ELR (cell line): ENCODE measurements at places on chromosomes 3 and 15.

- DNase-seq, result peak; percentile 11
These were observed 77.9 kb upstream of the IGSF10 start for GRCh38 chr3:151538456-151539393.

- no peak for DNase-seq
These were observed 350.8 kb upstream of the C2CD4B start for GRCh38 chr15:62515696-62516395.

- DNase-seq, result peak; percentile 39
These were observed 41.2 kb downstream of the CEP63 start for GRCh38 chr3:134527037-134527436.

GRCh38 chr15:64600794-64601193 lies 140.4 kb downstream of the ZNF609 start:
- no peak for DNase-seq

DNA sequence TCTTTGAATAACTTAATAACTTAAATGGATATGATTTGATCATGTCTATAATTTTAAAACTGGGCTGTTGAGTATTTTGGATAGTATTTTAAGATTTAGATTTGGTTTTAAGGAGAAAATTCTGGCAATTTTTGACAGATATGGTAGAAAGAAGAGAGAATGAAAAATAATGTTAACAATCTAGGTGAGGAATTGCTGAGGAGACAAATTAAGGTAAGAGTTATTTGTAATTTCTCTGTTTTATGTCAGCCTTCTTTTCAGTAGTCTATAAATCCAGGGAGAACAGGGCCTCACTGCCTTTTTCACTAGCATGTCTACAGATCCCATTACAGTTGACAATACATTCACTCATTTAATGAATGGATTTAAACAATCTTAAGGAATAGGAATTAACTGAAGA lies 144.7 kb downstream of the SERPINI1 start:
- no peak for DNase-seq

DNA sequence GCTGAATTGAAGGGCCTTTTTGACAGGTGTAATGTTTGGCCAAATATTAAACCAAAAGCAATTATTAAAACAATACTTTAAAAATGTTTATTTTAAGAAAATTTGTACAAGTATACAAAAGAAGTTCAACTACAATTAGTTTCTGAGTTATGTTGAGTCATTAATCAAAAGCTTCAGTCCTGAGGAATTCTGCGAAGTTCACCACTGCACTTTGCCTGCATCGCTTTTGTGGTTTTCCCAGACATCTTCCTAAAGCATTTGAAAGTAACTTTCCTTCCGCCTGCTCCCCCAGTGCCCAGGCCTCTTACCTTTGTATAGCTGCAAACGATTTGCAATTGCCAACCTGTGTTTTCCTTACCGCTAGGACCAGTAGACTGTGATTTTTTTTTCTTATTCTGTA lies 69.5 kb downstream of the KCNAB1 start:
- DNase-seq, result peak; percentile 28

DNA sequence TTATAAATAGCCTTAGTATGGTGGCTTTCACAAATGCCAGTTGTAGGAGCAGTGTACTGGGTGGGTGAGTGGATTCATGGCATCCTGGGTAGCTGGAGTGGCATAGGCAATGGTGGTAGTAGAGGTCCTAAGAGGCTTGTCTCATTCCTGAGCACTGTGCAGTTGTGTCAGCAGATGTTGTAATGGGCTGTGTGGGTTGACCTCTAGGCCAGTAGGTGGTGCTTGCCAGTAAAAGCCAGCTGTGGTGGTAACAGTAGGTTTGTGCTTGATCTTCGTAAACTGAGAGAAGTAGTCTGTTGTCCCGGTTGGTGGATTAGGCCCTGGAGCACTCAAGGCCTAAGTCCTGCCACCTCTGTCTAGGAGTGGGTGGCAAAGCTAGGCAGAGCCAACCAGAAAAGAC lies 149.7 kb upstream of the SUCLG2 start:
- peak; percentile 6 for DNase-seq

- no peak for DNase-seq
These were observed 145.4 kb upstream of the SLC24A5 start for GRCh38 chr15:47975427-47975826.

GRCh38 chr3:14137445-14137844 lies 12.6 kb downstream of the TMEM43 start:
- peak; percentile 26 for DNase-seq

- DNase-seq, result peak; percentile 86
These were observed 780 bp upstream of the ACAD9 start for GRCh38 chr3:128878556-128879124.

- DNase-seq, result peak; percentile 77
These were observed 175.4 kb downstream of the MBNL1 start for GRCh38 chr3:152444029-152444641.

GRCh38 chr15:81113204-81113657 lies 20.8 kb upstream of the CFAP161 start:
- no peak for DNase-seq

DNA sequence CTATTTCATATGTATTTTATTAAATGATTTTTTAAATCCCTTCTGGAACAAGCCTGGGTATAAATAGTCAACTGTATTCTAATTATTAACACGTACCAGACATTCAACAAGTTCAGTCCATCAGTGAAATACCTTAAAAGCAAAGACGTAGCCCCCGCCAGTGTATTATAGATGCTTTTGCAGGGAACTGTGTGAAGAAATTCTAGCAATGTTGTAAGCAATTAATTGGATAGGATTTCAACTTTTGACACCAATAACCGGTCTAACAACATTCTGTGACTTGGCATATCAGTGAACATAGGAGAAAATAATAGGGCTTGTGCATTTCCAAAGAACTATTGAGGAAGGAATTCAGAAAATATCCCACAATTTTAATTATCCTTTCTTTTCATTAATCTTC lies 67.2 kb upstream of the TGFBR2 start:
- DNase-seq, result no peak

GRCh38 chr3:64650096-64650622 lies 37.6 kb downstream of the ADAMTS9 start:
- no peak for DNase-seq

DNA sequence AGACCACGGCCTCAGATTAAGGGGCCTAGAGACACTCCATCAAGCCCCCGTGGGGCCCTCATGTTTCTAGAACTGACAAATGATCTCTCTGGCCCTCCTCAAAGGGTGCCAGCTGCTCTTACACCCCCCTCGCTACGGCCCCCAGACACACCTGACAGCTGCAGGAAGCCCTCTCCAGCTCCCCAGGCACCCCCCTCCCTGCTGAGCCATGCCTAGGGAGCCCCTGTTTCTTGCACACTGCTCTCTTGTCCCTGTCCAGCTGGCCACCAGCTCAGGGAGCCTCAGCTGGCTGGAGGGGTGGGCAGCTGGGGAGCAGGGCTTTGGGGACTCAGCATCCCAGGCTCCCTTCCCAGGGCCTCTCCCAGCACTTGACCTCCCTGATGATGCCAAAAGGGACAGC lies 14.8 kb downstream of the TNK2 start:
- no peak for DNase-seq

- peak; percentile 61 for DNase-seq
These were observed 340 bp downstream of the TMEM44 start for GRCh38 chr3:194632809-194633348.

DNA sequence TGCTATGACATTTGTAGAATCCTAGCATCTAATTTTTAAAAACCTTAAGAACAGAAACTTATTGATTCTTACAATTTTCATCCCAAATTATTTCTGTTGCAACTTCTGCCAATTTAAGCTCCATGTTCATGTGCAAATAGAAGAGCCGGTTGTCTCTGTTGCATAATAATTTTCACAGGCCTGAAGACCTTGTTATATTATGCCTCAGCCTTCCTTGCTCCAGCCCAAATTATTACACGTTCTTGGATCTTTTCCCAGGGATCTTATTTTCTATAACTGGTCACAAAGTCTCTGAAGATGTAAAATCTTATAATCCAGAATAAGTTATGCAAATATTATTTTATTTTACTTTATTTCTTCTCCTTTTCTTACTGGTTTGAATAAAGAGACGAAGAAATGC lies 210.7 kb upstream of the DPH6 start:
- no peak for DNase-seq
